Femur (tissue), 1 donor: ENCODE measurements at places on chromosomes 5 and 9.
A peak's percentile ranks its signal among the peaks of the same experiment; 100 is the strongest.

- peak; percentile 52 for DNase-seq
Observed at GRCh38 chr9:63817622-63818518, 1467.1 kb downstream of the FOXD4L5 start.

- no peak for DNase-seq
Observed at GRCh38 chr5:21663082-21663481, 1190.1 kb downstream of the CDH12 start.

DNA sequence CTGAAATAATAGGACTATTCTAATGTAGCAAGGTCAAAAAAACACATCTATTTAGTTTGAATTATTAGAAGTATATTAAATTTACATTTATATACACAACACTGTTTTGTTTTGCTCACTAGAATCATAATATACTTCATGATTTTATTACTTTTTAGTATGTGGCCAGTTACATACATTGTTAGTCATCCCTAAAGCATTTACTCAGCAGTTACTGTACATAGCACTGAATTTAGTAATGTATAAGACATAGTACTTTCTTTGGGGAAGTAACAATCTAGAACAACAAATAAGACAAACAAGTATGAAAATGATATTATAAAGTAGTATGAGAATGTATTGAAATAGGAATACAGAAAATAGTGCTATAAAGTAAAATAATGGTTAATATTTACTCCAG, 28.2 kb downstream of the ERCC8 start:
- DNase-seq, result no peak

DNA sequence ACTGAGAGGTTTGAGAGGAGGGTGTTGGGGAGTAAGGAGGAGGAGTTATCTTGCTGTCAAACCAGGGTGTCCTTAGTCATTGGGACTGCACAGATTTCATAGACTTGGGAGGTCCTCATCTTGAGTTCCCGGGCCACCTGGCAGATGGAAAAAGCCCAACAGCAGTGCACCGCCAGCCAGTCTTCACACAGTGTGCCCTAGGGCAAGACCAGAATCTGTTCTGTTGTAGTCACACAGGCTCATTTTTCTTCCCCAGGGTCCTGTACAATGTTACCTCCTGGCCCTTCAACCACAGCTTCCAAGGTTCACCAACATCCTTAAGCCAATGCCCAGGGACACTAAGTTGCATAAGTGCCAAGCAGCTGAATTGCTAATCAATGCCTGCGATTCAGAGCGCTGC, 21.0 kb downstream of the PLAC8L1 start:
- DNase-seq, result no peak

DNA sequence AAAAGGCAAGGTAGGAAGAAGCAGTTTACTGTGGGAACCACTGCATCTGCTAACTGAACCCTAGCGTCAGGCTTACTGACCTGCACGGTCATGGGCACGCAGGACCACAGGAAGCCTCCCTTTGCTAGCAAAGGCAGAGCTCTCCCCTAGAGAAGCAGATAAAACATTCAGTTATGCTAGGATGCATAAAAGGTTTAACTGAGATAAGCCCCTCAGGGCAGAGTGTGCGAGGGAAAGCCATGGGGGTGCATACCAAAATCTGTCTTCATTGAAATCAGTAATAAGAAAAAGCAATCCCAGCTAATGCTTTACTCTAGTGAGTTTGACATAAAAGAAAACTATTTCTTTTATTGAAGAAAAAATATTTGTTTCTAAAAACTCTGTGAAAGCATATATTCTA, 2403.7 kb upstream of the C9orf72 start:
- no peak for DNase-seq

DNA sequence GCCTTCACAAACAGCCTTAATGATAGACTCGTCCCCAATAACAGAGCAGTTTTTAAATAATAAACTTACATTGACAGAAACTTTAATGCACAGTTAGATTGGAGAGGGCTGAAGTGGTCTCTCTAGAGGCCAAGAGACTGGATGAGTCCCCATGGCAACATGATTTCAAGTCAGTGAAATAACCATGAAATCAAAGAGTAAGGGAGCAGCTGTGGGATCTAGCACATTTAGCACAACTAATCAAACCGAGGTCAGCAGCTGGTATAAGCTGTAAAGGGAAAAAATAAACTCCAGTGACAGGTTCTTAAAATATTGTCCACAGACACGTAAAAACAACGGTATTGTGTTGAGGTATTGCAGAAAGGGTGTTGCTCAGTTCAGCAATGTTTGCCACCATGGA, 916.6 kb downstream of the DNAH5 start:
- DNase-seq, result no peak
